Natural killer cell treated with Interleukin-12 subunit alpha and Interleukin-12 subunit beta and Interleukin-15 and Interleukin-18, amount 100 ng/mL, for 72 hours (primary cell): ENCODE measurements at places on chromosomes 5 and 9.

- H3K4me1 ChIP-seq: peaks cover 65% of the 10 kb centered on the region
- H3K4me3 ChIP-seq: peak overlapping the region; percentile 31
- peaks cover 2% of the 10 kb centered on the region for H3K27me3 ChIP-seq
- no peak for DNase-seq
- peaks cover 5% of the 10 kb centered on the region for H3K36me3 ChIP-seq
These were observed 56.8 kb downstream of the SEMA4D start for GRCh38 chr9:89440951-89441654.

DNA sequence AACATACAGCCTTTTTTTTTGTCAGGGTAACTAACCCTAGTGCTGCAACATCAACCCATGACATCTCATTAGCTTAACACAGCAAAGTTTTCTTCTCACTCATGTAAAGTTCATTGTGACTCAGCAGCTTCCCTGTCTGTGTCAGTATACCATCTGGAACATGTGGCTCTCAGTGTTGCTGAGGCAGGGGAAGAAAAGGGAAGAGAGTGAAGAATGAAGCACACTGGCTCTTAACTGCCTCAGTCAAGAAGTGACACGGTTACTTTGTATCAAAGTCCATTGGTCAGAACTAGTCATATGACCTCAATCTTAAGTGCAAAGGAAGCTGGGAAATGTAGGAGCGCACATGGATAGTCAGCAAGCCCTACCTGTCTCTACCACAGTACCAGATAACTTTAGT lies 185.0 kb upstream of the ELL2 start:
- DNase-seq: no peak
- no peak overlapping the region for H3K27ac ChIP-seq
- no peaks in the 10 kb centered on the region for H3K4me1 ChIP-seq
- H3K4me3 ChIP-seq: no peak overlapping the region
- no peaks in the 10 kb centered on the region for H3K36me3 ChIP-seq
- H3K27me3 ChIP-seq: peaks cover 6% of the 10 kb centered on the region

GRCh38 chr5:57598756-57599155 lies 116.1 kb upstream of the ACTBL2 start:
- peaks cover under 1% of the 10 kb centered on the region for H3K27me3 ChIP-seq
- no peaks in the 10 kb centered on the region for H3K4me1 ChIP-seq
- no peak overlapping the region for H3K4me3 ChIP-seq
- H3K27ac ChIP-seq: no peak overlapping the region
- no peak for DNase-seq

GRCh38 chr9:96430377-96430776 lies 12.2 kb upstream of the ZNF367 start:
- no peak overlapping the region for H3K4me3 ChIP-seq
- peaks cover 11% of the 10 kb centered on the region for H3K4me1 ChIP-seq
- H3K27me3 ChIP-seq: peaks cover 7% of the 10 kb centered on the region
- H3K27ac ChIP-seq: no peak overlapping the region

DNA sequence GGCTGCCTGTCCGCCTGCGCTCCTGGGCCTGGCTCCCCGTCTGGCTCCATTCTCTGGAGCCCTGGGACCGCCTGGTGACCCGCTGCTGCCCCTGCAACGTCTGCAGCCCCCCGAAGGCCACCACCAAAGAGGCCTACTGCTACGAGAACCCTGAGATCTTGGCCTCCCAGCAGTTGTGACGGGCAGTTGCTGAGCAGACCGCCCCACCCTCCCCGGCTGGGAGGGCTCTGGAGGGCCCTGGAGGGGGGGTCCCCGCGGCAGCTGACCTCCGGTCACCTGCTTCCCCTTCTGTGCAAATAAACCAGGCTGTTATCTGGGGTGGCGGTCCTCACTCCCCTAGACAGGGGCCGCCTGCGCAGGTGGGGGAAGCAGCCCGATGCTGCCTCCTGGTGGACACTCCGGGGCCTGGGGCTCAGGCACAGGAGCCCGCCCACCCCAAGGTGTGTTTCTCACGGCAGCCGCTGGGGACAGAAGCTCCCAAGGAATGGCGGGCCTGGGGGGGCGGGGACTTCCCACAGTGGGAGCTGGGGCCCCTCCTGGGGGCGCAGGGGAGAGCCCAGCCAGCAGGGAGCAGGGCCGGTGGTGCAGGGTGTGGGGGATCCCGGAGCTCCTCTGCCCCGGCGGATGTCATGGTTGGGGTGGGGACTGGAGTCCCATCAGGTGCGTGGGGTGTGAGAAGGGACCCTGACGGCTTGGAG lies 4.7 kb upstream of the TUBB4B start:
- no peak overlapping the region for H3K27ac ChIP-seq
- DNase-seq: peak; percentile 87
- no peaks in the 10 kb centered on the region for H3K27me3 ChIP-seq

DNA sequence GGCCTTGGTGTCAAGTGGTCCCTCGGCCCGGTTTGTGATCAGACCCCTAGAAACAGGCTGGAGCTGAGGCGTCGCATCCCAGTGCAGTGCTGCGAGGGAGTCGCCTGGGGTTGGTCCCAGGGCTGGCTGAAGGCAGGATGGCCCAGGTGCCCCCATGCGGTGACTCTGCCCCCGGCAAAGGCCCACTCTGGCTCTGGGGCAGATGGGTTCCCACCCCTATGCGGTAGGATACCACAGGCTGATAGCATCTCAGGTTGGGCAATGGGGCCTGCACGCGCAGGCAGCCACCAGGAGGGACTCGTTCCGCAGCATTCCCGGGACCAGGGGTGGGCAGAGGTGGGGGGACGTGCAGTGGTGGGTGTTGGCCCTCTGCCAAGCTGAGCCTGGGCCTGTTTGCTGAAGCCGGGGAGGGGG lies 86.0 kb downstream of the RXRA start:
- no peaks in the 10 kb centered on the region for H3K27me3 ChIP-seq
- DNase-seq: no peak
- no peak overlapping the region for H3K27ac ChIP-seq
- no peak overlapping the region for H3K4me3 ChIP-seq

GRCh38 chr9:35432076-35432475 lies 57.8 kb upstream of the RUSC2 start:
- H3K4me1 ChIP-seq: no peaks in the 10 kb centered on the region
- H3K27me3 ChIP-seq: peaks cover 23% of the 10 kb centered on the region
- no peak for DNase-seq
- no peak overlapping the region for H3K27ac ChIP-seq
- peaks cover 9% of the 10 kb centered on the region for H3K36me3 ChIP-seq

DNA sequence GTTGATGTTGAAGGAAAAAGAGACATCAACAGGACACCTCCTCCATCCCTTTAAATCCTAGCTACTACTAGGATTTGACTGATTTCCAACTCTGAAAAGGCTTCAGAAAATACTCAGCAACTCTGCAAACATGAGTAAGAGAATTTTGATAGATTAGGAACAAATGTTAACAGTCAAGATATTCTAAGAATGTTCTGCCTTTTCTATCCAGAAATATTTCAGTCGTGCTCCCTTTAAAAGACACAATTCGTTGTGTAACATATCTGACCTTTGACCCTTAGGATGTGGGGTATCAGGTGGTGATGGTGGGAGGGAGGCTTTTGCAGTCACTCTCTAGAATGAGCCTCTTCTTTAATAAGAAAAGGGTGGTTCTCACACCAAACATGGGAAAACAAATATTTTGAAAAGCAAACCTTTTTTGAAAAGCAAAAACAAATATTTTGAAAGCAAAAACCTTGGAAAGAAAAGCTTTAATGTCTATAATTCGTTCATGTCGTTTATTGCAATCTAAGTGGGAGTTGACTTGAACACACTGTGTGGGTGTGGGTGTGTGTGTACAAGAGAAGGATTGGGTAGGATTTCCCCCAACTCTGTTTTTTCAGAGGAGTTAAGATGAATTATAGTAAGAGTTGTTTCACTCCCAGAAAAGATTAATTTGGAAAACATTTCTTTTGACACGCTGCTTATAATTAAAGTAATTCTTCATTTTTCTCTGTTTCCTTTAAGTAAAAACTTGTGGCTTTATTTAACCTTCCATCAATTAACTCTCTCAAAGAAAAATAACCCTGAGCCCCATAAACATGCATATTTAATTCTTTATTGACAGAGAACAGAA lies 152.8 kb downstream of the TMEM167A start:
- H3K4me1 ChIP-seq: no peaks in the 10 kb centered on the region
- no peak overlapping the region for H3K4me3 ChIP-seq
- H3K27ac ChIP-seq: no peak overlapping the region
- DNase-seq: no peak
- H3K27me3 ChIP-seq: peaks cover 6% of the 10 kb centered on the region
- H3K36me3 ChIP-seq: no peaks in the 10 kb centered on the region

GRCh38 chr9:134770972-134771971 lies 109.3 kb upstream of the FCN2 start:
- no peak overlapping the region for H3K27ac ChIP-seq
- no peaks in the 10 kb centered on the region for H3K36me3 ChIP-seq
- peaks cover 9% of the 10 kb centered on the region for H3K4me1 ChIP-seq

- H3K27me3 ChIP-seq: peaks cover 28% of the 10 kb centered on the region
- no peak for DNase-seq
- no peak overlapping the region for H3K27ac ChIP-seq
- H3K4me3 ChIP-seq: no peak overlapping the region
- H3K4me1 ChIP-seq: no peaks in the 10 kb centered on the region
- no peaks in the 10 kb centered on the region for H3K36me3 ChIP-seq
These were observed 160.3 kb upstream of the TBC1D2 start for GRCh38 chr9:98415782-98416181.

- peak overlapping the region; percentile 97 for H3K27ac ChIP-seq
- no peaks in the 10 kb centered on the region for H3K36me3 ChIP-seq
- no peaks in the 10 kb centered on the region for H3K27me3 ChIP-seq
- peaks cover 44% of the 10 kb centered on the region for H3K4me1 ChIP-seq
These were observed 1.2 kb downstream of the PANK3 start for GRCh38 chr5:168578006-168578405.

DNA sequence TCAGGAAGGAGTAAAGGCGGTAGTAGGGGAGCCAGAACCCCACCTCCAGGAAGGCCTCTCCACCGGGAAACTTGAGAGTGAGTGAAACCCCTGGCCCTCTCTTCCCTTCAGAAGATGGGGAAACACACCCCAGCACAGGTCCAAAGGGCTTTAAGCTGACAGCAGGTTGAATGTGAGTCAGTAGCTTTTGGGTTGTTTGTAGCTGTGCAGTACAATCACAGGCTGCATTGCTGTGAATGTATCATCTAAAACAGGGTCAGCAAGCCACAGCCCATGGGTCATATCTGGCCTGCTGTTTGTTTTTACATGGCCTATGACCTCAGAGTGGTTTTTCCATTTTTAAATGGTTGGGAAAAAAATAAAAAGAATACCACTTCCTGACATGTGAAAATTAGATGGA lies 10.0 kb downstream of the OTULINL start:
- no peaks in the 10 kb centered on the region for H3K36me3 ChIP-seq
- DNase-seq: no peak
- H3K4me3 ChIP-seq: no peak overlapping the region
- peaks cover 85% of the 10 kb centered on the region for H3K4me1 ChIP-seq

GRCh38 chr5:67248703-67249589 lies 52.3 kb upstream of the CD180 start:
- H3K27ac ChIP-seq: no peak overlapping the region
- H3K36me3 ChIP-seq: no peaks in the 10 kb centered on the region
- no peaks in the 10 kb centered on the region for H3K27me3 ChIP-seq
- H3K4me1 ChIP-seq: no peaks in the 10 kb centered on the region
- H3K4me3 ChIP-seq: no peak overlapping the region

DNA sequence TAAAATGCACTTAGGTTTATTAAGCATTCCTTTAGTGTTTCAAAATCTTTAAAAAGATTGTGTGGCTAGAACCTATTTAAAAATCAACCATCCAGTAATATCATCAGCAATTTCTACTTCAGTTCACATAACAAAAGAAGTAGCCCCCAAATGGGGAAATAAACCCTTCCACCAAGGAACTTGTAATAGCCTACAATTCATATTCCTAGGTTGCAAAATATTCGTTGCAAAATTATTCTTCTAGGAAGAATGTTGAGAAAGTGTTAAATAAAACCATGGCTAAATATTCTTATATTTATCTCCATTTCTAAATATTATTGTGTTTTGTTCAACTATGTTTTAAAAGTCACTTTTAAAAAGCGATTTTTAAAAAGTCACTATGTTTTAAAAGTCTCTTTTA lies 177.9 kb upstream of the PRLR start:
- H3K27ac ChIP-seq: no peak overlapping the region
- no peaks in the 10 kb centered on the region for H3K27me3 ChIP-seq
- H3K4me1 ChIP-seq: no peaks in the 10 kb centered on the region
- DNase-seq: no peak
- no peak overlapping the region for H3K4me3 ChIP-seq

- no peaks in the 10 kb centered on the region for H3K27me3 ChIP-seq
- H3K36me3 ChIP-seq: no peaks in the 10 kb centered on the region
- DNase-seq: no peak
- H3K4me3 ChIP-seq: no peak overlapping the region
- H3K4me1 ChIP-seq: peaks cover 32% of the 10 kb centered on the region
These were observed 3.9 kb downstream of the TBC1D2 start for GRCh38 chr9:98251551-98251950.

DNA sequence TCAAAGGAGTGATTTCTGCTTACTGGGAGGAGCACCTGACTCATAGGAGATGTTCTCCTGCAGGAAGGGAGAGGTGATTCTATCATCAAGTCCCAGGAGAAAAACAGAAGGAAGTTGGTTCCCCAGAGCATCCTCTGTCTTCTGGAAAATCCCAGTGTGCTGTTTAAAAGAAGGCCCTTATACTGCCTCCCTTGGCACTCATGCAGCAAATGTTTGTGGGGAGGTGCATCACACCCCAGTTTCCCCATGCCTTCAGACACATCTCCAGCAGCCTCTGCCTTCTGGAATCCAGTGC lies 63.1 kb downstream of the PPARGC1B start:
- H3K36me3 ChIP-seq: no peaks in the 10 kb centered on the region
- H3K27ac ChIP-seq: no peak overlapping the region
- no peak for DNase-seq
- no peaks in the 10 kb centered on the region for H3K4me1 ChIP-seq
- no peak overlapping the region for H3K4me3 ChIP-seq

- H3K4me3 ChIP-seq: no peak overlapping the region
- no peaks in the 10 kb centered on the region for H3K27me3 ChIP-seq
- H3K4me1 ChIP-seq: no peaks in the 10 kb centered on the region
- no peak for DNase-seq
- H3K36me3 ChIP-seq: no peaks in the 10 kb centered on the region
- no peak overlapping the region for H3K27ac ChIP-seq
These were observed 17.0 kb upstream of the SH3RF2 start for GRCh38 chr5:145919413-145919812.
